ENCODE measurements at places on chromosomes 2 and 18.

DNA sequence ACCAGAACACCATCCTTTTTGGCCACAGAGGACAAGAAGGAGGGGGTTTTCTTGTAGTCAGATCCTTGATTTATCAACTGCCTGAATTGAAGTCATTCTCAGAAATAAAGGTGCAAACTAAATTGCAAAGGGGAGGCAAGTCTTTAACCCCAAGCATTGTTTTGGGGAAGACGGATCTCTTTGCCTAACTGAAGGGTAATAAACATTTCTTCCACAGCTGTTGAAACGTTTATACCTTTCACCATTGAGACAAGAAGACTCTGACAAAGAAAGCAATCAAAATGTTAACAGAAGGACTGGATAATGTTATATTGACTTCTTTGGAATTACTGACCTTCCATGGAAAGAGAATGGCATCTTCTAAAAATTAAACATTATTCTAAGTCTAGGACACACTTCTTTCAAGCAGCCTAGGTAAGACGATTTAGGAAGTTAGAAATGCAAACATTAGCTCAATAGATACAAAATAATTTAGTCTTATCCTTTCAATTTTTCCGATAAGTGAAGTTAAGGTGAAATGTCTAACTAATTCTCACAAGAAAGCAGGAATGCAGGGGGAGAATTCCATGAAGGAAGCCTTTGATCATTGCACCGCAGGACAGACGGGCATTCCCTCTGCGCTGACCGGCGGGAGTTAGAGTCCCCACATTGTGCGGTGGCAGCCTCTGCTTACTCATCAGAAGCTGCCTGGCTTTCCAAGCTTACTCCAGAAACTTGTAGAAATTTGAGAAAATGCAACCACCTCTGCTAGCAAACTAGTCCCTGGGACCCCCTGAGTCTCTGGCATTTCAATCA is 69.4 kb upstream of the COPS8 start:
- DNase-seq: no peak

- DNase-seq: no peak
These were observed 19.2 kb upstream of the GNAL start for GRCh38 chr18:11669948-11670275.

DNA sequence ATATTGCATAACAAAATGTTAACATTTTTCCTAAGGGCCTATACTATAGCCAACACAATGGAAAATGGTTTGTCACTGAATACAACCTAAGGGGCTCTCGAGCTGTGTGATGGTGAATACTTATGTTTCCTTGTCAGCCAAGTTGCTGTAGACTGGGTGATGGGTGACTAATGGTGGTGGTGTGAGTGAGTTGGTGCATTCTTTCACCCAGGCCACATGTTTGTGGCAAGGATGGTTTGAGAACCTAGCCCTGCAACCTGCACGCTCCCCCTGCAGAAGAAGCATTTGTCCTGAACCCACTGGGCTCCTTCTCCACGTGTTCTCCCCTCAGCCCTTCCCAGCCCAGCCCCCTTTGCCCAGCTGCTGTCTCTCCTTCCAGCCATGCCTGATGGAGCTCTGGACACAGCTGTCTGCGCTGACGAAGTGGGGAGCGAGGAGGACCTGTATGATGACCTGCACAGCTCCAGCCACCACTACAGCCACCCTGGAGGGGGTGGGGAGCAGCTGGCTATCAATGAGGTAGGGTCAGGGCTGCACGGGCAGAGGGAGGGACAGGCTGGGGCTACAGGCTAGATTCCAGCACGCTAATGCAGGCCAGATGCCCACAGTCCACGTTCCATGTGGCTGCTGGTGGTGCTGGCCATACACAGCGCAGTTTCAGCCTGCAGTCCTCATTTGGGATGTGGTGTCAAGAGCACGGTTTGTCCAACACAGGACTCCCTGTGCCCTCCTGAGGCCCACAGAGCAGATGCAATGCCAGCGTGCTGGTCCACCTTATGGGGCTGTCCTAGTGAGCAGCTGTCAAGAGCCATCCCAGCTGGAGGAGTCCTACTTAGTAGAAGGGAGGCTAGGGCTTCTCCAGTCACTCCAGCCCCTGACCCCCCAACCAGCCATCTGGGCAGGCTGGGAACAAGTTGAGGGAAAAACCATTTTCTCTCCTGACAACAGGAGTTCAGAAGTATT is 65.4 kb downstream of the FAM168B start:
- no peak for DNase-seq

GRCh38 chr2:172698041-172698863 is 37.4 kb upstream of the RAPGEF4 start:
- no peak for DNase-seq

DNA sequence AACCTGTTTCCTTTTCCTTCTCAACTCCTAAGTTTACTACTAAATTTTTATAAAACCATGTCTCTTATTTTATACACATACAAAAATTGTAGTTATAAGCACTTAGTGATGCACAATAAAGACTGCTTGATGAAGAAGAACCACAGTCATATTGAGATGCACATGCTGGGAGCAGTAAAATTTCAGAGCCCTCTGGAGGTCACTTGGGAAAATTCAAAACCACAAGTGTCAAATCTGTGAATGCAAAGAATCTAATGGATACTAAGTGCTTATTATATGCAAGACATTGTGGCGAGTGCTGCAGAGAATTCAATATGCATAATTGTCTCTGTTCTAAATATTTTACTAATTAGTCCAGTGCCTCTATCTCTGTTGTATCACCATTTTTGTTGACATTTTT is 180.5 kb downstream of the VWC2L start:
- peak; percentile 47 for DNase-seq

- no peak for DNase-seq
These were observed 81.6 kb downstream of the PTGR3 start for GRCh38 chr18:75127143-75128021.

- DNase-seq: peak; percentile 20
These were observed 49.9 kb upstream of the CALCRL start for GRCh38 chr2:187497858-187498463.

- DNase-seq: no peak
These were observed 116.8 kb downstream of the XIRP2 start for GRCh38 chr2:167005096-167005495.

- DNase-seq: no peak
These were observed 209.6 kb downstream of the STK39 start for GRCh38 chr2:168037778-168038177.

DNA sequence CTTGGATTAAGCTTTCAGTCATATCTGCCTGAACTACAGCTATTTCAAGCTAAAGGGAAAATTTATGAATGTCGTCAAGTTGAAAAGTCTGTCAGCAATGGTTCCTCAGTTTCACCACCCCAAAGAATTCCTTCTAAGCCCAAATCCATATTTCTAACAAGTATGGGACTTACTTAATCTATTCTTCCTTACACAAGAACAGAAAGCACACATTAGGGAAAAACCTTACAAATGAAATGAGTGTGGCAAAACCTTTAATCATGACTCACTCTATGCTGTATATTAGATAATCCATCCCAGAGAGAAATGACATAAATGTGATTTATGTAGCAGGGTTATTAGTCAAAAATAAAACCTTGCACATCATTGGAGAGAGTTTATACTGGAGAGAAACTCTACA is 78.9 kb downstream of the RAB31 start:
- no peak for DNase-seq

GRCh38 chr18:21134895-21135294 is 23.3 kb upstream of the ROCK1 start:
- peak; percentile 40 for DNase-seq

GRCh38 chr2:54065411-54065810 is 50.0 kb upstream of the ACYP2 start:
- peak; percentile 53 for DNase-seq

DNA sequence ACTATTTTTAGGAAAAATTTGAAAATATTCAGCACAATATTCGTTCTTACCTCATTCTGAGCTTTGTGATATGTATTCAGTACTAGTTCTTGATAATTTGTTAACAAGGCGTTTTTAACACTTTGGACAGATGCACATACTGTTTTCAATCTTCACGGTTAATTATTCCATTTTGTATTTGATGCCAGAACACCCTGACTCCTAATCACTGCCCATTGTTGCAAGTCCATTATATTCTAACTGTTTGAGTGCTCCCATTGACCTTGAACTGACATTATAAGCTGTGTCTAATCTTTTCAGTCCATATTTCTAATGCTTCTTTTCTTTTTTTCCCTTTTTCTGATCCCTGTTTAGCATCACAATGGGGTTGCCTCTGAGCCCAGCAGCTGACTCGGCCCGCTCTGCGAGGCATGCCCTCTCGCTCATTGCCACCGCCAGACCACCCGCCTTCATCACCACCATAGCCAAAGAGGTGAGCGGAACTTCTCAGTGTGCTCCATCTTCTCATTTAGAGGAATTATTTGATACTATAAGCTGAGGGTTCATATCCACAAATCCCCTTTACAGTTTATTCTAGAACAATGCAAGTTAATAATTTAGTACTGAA is 211.3 kb upstream of the BOD1L2 start:
- DNase-seq: no peak

- DNase-seq: no peak
These were observed 13.6 kb downstream of the ASAP2 start for GRCh38 chr2:9220201-9220600.

GRCh38 chr18:63207835-63208234 is 111.7 kb downstream of the BCL2 start:
- no peak for DNase-seq

GRCh38 chr2:79723830-79724229 is 211.0 kb downstream of the CTNNA2 start:
- DNase-seq: no peak

GRCh38 chr2:85913884-85914881 is 25.4 kb upstream of the ST3GAL5 start:
- no peak for DNase-seq

GRCh38 chr2:233060501-233060979 is 398 bp downstream of the INPP5D start:
- DNase-seq: no peak

- DNase-seq: no peak
These were observed 131.2 kb upstream of the CCDC195 start for GRCh38 chr2:224847381-224847780.

DNA sequence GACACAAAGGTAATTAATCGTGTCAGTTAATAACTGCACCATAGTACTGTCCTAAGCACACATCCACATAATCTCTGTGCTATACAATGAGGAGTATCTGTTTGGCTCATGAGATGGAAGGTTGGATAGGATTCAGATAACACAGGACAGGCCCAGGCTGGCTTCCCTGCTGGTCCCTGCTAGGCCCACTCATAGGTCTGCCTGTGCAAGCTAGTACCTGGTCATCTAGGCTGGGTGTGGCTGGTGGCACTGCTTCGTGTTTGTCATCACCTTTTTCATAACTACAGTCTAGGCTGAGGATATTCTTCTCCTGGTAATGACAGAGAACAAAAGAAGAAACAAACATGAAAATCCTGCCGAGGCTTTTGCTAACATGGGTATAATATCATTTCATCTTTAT is 392.8 kb downstream of the TRIB2 start:
- no peak for DNase-seq

DNA sequence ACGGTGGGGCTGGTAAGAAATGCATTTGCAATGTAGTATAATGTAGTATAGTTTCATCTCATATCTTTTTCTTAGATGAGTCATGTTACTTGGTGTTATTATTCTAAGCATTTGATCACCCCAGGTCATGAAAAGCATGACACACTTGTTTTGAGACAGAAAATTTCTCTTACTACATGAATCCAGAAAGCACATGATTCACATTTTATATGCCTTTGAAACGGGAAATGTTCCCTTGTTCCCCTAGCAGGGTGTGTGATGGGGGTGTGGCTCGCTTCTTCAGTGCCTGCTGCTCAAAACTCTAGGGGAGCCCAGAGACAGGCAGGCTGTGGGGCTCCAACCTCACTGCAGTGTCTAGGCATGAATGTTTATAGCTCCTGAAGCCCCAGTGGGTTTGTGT is 116.0 kb upstream of the RAB27B start:
- DNase-seq: no peak

DNA sequence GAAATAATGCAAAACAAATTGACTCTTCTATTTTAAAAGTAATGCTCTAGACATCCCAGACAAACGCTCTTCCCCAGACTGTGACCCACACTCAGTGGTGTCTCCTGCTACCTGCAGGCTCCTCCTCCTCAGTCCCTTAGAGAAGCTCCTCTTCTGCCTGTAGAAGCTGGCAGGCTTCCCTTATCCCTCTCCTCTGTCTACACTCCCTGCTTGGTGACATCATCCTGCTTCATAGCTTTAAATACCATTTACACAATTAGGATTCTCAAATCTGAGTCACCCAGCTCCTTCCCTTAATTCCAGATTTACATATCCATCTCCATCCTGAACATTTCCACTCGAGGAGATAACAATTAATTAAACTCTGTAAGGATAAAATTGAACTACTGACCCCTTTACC is 167.9 kb downstream of the FBXO15 start:
- no peak for DNase-seq

DNA sequence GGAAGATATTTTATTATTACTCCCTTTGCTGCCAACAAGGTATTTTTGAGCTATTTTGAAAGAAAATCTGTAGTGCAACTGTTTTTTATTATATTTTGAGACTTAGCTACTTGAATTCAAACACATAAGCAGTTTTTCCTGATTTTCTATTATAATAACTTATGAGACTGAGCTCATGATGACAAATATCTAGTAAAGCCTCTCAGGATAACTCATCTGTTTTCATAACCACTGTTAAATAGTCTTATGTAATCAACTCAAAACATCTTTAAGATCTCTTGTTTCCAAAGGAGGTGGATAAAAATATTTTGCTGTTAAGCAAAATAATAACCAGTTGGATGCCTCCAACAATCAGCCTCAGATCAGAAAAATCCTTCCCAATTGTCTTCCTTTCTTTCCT is 21.9 kb upstream of the PPP1CB start:
- DNase-seq: no peak

Measured in pons (tissue), 1 donor.